Peyer's patch (tissue), 4 donors: ENCODE measurements at places on chromosomes 6 and 20.

DNA sequence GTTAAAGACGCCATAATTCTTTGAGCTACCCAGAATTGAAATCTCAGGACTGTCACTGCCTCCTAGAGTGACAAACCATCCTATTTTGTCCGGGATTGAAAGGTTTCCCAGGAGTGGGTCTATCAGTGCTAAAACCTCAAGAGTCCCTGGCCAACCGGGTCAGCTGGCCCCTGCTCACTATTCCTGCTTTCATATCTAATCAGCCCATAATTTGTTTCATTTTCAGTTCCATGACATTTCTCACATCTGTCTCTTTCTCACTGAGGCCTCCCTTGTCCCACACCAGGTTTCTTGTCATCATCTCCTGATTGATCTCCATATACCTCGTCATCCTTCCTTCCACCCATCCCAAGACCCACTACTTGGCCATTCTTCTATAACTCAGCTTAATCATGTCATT is 98.2 kb downstream of the SLC35B3 start:
- no peaks in the 10 kb centered on the region for H3K36me3 ChIP-seq
- DNase-seq, result no peak

GRCh38 chr20:45427236-45428149 is 11.6 kb downstream of the PIGT start:
- no peaks in the 10 kb centered on the region for H3K4me1 ChIP-seq
- DNase-seq, result peak; percentile 82
- H3K27me3 ChIP-seq, result no peaks in the 10 kb centered on the region
- H3K4me3 ChIP-seq, result no peak overlapping the region
- peak overlapping the region; percentile 22 for H3K27ac ChIP-seq
- H3K36me3 ChIP-seq, result no peaks in the 10 kb centered on the region

DNA sequence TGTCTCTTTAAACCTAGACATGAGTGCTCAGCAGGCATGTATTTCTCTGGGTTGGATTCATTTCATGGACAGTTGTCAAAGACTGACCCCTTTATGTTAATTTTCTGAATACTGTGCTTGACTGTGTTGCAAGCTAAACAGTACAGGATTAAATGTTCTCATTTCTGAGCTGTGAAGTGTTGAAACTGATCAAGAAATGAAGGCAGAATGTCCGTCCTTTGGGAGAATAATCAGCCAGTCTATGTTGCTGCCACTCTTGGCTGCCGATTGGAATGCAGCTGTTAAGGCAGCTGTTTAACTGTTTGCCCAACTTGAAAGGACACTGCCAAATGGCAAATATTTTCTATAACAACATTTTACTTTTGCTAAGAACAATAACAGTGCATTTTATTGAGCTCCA is 87.3 kb downstream of the CEP57L1 start:
- H3K36me3 ChIP-seq, result no peaks in the 10 kb centered on the region
- H3K4me1 ChIP-seq, result no peaks in the 10 kb centered on the region
- DNase-seq, result no peak
- H3K27ac ChIP-seq, result no peak overlapping the region
- no peak overlapping the region for H3K4me3 ChIP-seq

- no peaks in the 10 kb centered on the region for H3K4me1 ChIP-seq
- no peaks in the 10 kb centered on the region for H3K27me3 ChIP-seq
- H3K36me3 ChIP-seq, result no peaks in the 10 kb centered on the region
- no peak for DNase-seq
- H3K27ac ChIP-seq, result no peak overlapping the region
Observed at GRCh38 chr6:37109714-37110499, 60.0 kb upstream of the PIM1 start.

GRCh38 chr6:170063431-170063830 is 227.4 kb downstream of the DLL1 start:
- H3K27me3 ChIP-seq, result no peaks in the 10 kb centered on the region
- H3K4me3 ChIP-seq, result no peak overlapping the region
- no peak overlapping the region for H3K27ac ChIP-seq

DNA sequence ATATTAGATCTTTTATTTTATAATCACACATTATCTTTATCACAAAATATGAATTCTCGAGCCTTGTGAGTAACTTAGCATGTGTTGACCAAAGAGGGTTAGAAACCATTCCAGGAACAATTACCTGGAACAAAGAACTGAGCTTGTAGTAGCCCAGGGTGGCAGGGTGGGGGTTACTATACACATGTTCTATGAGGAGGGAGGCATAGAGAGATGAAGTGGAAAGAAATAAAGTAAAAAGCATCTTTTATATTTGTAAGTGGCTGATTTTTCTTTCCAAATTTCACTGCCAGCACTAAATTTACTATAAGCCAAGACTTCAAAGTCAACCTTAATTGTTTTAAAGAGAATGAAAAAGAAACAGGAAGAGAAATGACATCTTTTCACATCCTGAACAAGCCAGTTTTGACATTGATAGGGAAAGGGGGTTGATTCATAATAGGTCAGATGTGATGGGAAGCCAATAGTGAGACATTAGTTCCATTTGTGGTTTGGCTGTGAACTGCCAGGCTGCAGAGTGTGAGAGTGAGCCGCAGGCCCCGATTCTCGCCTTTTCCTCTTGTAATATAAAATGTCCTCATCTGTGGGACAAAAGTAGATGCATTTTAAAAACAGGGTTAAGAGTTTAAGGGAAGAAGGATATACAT is 52.7 kb upstream of the MYB start:
- H3K4me1 ChIP-seq, result peaks cover 9% of the 10 kb centered on the region
- no peak for DNase-seq
- H3K4me3 ChIP-seq, result no peak overlapping the region
- no peaks in the 10 kb centered on the region for H3K27me3 ChIP-seq

GRCh38 chr6:167336844-167337630 is 12.2 kb downstream of the TTLL2 start:
- H3K4me3 ChIP-seq, result no peak overlapping the region
- no peak overlapping the region for H3K27ac ChIP-seq
- DNase-seq, result no peak
- no peaks in the 10 kb centered on the region for H3K4me1 ChIP-seq
- no peaks in the 10 kb centered on the region for H3K36me3 ChIP-seq
- H3K27me3 ChIP-seq, result no peaks in the 10 kb centered on the region

DNA sequence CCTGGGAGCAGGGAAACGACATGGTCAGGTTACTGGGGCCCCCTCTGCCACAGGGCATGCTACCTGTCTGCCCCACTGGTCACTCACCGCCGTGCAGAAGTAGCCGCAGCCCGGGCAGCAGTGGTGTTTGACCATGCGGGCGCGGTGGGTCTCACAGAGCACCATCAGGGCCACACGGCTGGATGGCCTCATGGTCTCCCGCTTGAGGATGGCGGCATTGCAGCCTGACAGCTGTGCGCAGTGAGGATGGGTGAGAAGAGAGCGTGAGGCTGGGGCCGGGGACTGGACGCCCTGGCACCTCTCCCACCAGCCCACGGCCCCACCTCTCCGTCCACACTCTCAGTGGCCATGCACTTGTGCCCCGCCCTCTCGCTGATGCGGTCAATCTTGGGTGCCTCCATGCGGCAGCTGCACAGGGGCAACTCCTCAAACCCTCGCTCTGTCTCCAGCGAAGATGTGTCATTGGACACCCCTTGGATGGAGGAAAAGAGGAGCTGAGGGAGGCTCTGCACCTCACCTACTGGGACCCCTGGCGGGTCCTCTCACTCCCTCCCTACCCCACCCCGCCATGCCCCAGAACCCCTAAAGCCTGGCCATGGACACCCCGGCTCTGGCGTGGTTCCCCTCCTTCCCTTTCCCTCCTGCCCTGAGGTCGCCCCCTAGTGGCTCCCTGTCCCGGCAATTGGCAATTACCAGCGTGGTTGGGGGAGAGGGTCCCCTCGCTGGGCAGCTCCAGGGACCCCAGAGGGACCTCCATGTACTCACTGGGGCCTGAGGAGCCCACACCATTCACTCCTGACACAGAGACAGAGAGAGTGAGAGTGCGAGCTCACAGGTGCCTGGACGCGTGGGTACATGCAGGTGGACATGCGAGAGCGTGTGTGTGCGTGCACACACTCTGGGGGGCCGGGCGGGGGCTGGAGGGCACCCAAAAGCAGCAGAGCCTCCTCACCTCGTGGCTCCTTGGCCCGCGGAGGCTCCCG is 8.9 kb downstream of the EHMT2 start:
- no peak overlapping the region for H3K4me3 ChIP-seq
- H3K27me3 ChIP-seq, result no peaks in the 10 kb centered on the region
- H3K27ac ChIP-seq, result no peak overlapping the region
- H3K4me1 ChIP-seq, result no peaks in the 10 kb centered on the region
- no peaks in the 10 kb centered on the region for H3K36me3 ChIP-seq

DNA sequence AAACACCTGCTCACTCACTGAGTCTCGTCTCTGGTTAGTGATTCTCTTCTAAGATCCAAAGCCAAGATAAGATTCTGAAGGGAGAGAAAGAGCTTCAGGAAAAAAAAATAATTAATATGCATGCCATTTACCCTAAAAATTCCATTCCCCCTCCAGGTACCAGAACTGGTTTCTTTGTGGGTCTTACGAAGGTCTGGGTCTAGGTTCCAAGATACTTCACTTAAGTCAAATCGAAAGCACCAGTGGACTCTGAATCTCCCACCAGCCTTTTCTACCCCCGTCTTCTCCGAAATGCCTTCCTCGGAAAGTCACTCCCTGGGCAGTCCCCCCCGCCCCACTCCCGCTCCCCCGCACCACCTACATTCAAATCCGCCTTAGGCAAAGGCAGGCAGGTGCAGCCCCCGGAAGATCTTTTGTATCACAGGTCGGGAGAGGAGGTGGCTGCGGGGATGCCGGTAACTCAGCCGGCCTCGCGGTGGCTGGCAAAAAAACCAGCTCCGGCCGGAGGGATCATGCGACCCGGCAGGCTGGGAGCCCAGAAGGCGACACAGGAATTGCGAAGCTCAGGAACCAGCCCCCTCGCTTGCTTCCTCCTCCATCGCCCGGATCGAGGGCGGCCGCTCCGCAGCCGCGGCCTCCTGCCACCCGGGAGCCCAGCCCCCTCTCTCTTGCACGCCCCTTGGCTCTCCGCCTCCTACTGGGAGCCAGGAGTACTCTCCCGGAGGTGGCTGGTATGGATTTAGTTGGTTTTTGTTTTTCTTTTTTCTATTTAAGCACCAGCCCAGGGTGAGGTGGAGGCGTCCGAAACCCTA is at the start of gene BCL2L1:
Gene BCL2L1 (minus strand): TSS at position 612 of the 812 bp plus-strand sequence. CDS start 650 bp downstream, outside the sequence.
- H3K27ac ChIP-seq, result peak within 1 kb of the TSS; percentile 95
- peak; percentile 86 for DNase-seq
- no peaks in the 10 kb centered on the region for H3K27me3 ChIP-seq
- peak within 1 kb of the TSS; percentile 67 for H3K4me3 ChIP-seq
- no peaks in the 10 kb centered on the region for H3K36me3 ChIP-seq
- H3K4me1 ChIP-seq, result peaks cover under 1% of the 10 kb centered on the region

DNA sequence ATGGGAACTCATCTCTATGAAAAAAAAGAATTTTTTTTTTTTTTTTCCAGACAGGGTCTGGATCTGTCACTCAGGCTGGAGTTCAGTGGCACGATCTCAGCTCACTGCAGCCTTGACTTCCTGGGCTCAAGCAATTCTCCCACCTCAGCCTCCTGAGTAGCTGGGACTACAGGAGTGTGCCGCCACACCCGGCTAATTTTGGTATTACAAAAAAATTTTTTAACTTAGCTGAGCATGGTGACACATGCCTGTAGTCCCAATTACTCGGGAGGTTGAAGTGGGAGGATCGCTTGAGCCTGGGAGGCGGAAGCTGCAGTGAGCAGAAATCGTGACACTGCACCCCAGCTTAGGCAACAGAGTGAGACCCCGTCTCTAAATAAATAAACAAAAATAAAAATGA is 7.5 kb downstream of the DEF6 start:
- H3K36me3 ChIP-seq, result no peaks in the 10 kb centered on the region
- H3K4me1 ChIP-seq, result peaks cover 20% of the 10 kb centered on the region
- no peaks in the 10 kb centered on the region for H3K27me3 ChIP-seq
- no peak overlapping the region for H3K4me3 ChIP-seq
- H3K27ac ChIP-seq, result peak overlapping the region; percentile 19

GRCh38 chr20:58899512-58899911 is 47.0 kb downstream of the GNAS start:
- H3K4me3 ChIP-seq, result no peak overlapping the region
- peaks cover 38% of the 10 kb centered on the region for H3K4me1 ChIP-seq
- no peak overlapping the region for H3K27ac ChIP-seq
- no peak for DNase-seq

DNA sequence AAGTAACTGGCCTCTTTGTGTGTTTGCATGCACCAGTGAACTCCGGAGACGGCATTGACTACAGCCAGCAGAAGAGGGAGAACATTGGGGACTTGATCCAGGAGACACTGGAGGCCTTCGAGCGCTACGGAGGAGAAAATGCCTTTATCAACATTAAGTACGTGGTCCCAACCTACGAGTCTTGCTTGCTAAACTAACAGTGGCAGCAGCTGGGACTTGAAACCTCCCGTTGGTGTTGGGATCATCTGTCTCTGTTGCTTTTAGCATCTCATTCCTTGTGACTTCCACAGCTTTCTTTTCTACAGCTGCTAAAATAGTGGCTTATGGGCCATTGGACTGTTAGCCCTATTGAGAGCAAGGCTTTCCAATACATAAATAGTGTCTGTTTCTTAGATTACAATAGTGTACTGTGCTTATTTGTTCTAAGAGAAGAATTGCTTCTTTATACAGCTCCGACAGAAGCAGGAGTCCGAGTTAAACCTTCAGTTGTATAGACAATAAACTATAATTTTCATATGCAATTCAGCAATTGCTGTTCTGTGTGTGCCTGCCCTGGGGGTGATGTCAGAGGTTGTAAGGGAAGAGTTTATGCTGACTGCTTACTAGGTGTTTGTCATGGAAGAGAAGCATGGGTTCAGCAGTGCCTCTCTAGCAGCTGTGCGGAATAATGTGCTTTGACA is 99.6 kb upstream of the QKI start:
- H3K4me3 ChIP-seq, result no peak overlapping the region
- H3K27ac ChIP-seq, result no peak overlapping the region
- no peaks in the 10 kb centered on the region for H3K4me1 ChIP-seq
- no peaks in the 10 kb centered on the region for H3K27me3 ChIP-seq

DNA sequence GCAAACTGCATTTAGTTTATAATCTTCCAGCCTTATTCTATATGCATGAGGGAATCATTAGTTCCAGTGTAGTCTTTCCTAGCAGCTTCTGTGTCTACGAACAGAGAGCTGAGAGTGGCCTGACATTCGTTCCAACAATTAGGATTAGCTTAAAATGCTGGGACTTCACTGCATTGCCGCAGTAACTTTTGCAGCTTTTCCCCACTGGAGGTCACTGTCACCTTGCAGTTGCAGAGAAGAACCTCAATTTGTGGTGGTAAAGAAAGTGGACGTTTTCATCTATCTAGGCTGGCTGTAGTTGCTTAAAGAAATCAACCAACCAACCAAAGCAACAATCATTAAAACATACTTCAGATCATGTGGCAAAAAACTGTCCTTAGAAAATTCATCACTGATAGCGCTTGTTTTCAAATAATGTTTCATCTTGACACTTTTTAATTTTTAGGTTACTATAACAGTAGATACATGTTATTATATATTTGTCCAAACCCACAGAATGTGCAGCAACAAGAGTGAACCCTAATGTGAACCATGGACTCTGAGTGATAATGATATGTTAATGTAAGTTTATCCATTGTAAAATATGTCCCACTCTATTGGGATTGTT is 12.2 kb downstream of the MYLK4 start:
- H3K36me3 ChIP-seq, result no peaks in the 10 kb centered on the region
- no peak overlapping the region for H3K4me3 ChIP-seq
- DNase-seq, result peak; percentile 26

GRCh38 chr6:153096792-153097191 is 34.3 kb downstream of the RGS17 start:
- H3K27ac ChIP-seq, result no peak overlapping the region
- no peak overlapping the region for H3K4me3 ChIP-seq
- DNase-seq, result no peak
- H3K36me3 ChIP-seq, result no peaks in the 10 kb centered on the region
- no peaks in the 10 kb centered on the region for H3K4me1 ChIP-seq
- no peaks in the 10 kb centered on the region for H3K27me3 ChIP-seq
